ENCODE measurements at places on chromosomes 3 and 15.

DNA sequence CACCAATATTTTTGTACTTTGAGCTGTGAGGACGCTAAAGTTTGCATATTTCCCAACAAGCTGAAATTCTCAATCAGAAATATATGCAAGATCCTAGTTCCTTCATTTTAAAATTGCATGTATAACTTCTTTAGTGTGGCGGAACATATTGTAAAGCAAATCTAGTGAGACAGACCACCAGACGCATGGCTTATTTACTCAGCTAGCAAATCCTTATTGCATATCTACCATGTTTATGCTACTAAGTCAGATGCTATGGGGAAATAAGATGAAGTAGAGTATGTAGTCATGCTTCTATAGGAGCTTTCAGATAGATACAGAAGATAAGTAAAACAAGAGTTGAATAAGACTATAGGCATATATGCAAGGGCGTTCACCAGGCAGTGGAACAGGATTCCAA lies 62.0 kb downstream of the C3orf70 start:
- no peak for DNase-seq

GRCh38 chr15:71237456-71238188 lies 122.4 kb downstream of the THSD4 start:
- DNase-seq = no peak

DNA sequence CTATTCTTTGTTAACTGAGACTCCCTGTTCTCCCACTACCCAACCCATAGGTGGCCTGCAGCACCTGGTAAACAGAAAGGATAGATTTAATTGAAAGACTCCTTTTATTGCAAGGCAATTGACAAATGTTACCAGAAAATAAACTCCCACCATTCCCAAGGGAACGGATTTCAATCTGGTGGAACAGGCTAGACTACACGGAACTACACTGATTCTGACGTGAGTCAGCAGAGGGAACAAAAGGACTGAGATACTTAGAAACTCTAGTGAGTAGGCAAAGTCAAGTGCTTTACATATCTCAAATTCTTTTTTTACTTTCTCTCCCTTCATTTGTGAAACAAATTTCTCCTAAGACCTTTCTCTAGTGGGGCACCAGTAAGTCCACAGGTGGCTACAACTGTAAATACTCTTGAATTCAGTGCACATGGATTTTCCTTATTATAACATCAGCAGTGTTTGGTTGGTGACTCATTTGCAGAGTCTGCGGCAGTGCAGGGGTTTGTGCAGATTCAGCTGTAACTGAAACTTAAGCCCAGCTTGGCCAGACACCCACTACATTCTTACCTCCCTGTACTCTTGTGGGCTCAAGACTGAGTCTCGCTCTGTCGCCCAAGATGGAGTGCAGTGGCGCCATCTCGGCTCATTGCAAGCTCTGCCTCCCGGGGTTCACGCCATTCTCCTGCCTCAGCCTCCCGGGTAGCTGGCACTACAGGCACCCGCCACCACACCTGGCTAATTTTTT lies 34.3 kb upstream of the PLSCR2 start:
- DNase-seq = peak; percentile 81

DNA sequence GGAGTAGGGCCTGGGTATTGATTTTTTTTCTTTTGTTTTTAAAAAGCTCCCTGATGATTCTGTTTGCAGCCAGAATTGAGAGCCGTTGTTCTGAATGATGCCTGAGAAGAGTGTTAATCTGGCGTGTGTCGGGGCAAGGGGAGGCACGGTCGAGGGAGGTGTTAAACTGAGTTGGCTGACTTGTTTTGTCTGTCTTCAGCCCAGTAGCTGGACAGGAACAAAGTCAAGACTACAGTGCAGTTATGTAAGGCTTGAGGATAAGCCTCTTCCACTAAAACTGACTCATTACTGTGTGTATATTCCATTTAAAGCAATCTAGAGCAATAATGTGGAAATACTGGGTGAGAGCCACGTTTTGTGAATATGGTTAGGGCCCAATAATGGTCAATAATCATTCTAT lies 119.0 kb upstream of the DLG1 start:
- DNase-seq = no peak

GRCh38 chr15:43209059-43209824 lies 11.6 kb downstream of the EPB42 start:
- DNase-seq = no peak

GRCh38 chr3:174223626-174224025 lies 635.5 kb upstream of the NAALADL2 start:
- DNase-seq = no peak

GRCh38 chr3:15007681-15008141 lies 57.4 kb downstream of the MRPS25 start:
- no peak for DNase-seq

GRCh38 chr3:13858768-13859520 lies 20.9 kb downstream of the WNT7A start:
- no peak for DNase-seq

GRCh38 chr15:77865701-77866100 lies 211.8 kb downstream of the TBC1D2B start:
- no peak for DNase-seq

- DNase-seq = no peak
These were observed 13.0 kb upstream of the NTRK3 start for GRCh38 chr15:88269356-88270062.

GRCh38 chr3:133762539-133762938 lies 16.3 kb downstream of the TF start:
- DNase-seq = no peak

GRCh38 chr3:14861031-14861430 lies 42.3 kb downstream of the FGD5 start:
- DNase-seq = no peak

DNA sequence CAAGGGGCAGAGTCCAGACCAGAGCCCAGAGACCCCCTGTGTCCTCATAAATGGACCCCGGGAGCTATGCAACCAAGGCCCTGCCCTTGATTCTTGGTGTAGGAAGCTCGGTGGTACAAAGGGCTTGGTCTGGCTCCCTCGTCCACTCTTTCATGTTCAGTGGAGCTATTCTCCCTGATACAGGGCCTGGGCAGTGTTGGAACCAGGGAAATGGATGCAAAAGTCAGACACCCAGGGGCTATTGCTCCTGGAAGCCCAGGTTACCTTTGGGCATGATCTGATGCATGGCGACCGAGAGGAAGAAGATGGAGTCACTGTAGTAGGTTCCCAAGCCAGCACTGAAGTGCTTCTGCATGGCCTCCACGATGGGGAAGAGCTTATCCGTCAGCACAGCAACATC lies 44.5 kb downstream of the XXYLT1 start:
- DNase-seq = peak; percentile 18

DNA sequence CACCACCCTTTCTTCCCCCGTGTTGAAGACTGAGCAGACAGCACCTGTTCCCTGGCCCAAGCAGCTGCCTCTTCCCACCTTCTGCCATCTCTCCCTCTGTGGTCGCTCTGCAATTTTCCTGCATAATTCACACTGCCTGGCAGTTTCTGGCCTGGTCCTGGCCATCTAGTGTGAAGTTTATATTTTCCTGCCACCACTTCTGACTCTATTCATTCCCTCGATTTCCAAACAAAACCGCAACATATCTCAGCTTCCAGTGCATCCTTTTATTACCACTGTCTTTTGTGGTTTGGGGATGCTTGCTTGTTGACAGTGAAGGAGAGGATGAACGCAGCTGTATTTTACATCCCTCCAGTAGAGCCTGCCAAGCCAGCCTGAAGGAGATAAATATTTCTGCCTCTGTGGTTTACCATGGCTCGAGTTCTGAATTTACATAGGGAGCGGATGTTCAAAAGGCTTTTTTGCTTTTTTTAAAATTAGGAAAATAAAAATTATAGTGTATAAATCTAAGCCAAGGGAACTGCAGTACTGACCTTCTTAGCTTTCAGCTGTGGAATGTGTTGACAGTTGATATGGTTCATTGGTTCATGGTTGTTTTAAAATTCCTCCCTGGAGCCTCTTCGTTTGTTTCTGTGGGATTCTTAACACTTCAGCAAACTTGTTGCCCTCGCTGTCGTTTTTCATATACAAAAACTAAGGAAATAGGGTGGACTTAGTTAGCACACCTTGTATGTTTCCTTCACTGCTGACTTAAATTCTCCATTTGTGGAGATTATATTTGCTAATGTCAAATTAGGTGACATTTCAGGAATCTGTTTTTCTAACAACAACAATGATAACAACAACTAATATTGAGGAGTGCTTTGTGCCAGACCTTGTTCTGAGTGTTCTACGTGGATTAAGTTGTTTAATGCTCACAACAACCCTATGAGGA lies 250.5 kb downstream of the ADAMTSL3 start:
- DNase-seq = no peak

DNA sequence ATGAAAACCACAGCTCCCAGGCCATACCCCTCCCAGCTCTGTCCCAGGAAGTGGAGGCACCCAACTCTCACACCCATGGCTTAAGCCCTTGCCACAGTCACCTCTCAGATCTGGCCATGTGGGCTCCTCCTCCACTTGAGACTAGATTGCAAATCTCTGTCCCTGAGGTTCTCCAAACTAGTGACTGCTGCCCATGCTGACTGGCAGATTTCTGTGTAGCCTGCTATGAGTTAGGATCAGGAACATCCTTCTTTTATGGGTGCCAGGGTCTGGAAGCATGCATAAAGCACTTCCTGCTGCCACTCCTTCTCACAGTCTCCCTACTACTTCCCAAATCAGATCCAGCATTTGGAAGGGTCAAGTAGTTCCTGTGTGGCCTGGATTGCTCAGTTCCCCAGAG lies 59.6 kb upstream of the GOLIM4 start:
- no peak for DNase-seq

- DNase-seq = peak; percentile 51
These were observed 2.0 kb upstream of the ZNF710 start for GRCh38 chr15:89998923-89999675.

DNA sequence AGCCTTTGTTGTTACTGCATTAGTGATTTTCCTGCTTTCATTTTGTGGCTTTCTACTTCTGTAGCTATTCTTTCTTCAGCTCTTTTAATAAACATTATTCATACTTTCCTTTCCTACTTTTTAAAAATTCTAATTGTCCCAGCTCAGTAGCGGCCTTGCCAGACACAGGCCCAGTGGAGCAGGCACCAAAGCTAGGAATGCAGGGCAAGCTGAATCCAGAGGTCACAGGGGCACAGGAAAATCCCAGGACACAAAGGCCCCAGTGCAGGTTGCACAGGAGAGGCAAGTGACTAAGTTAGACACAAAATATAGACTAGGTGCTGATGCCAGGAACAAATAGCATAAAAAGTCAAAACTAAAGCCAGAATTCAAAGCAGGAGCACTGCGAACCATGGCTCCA lies 49.0 kb upstream of the CCDC80 start:
- DNase-seq = no peak

DNA sequence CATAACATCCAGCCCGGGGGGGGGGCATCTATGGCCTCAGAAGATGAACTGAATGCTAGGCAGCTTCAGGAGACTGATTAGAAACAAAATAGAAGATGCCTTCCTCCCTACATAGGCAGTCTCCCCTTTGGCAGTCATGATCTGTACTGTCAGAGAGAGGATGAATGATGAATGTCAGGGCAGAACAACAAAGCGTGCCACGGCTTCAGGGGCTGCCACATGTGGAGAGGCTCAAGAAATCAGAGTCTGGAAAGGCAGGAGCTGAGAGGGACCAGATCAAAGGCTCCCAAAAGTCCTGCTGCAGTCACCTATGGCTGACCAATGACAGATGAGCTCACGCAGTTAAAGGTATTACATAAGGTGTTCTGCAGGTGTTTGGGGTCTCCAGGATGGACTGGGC lies 180.4 kb downstream of the UACA start:
- DNase-seq = no peak

DNA sequence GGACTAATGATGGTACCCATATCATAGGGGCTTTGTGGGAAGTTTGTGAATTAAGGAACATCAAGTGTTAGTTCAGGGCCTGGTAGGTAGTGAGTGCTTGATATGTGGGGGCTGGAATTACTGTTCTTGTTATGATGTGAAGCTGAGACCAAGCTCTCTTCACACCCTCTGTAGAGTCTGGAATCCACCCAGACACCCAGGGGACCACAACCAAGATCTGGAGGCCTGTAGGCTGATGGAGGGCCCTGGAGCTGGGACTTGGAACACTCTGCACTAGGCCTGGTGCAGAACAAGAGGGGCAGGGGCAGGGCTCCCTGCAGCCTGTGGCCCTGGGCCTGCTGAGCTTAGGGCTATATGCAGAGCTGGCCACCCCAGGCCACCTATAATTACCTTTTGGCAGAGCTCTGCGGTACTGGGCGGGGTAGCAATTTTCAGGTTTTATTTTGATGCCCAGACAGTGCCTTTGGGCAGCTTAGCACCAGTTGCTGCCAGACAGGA lies 13.1 kb upstream of the PRKCD start:
- DNase-seq = no peak

DNA sequence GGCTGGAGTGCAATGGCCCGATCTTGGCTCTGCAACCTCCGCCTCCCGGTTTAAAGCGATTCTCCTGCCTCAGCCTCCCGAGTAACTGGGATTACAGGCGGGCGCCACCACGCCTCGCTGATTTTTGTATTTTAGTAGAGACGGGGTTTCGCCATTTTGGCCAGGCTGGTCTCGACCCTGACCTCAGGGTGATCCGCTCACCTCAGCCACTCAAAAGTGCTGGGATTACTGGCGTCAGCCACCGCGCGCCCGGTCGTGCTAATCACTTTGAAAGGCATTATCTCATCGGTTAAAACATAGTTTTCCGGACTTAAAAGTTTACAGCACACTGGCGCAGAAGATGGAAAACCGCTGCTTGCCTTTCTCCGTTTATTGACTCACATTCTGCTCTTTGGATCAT lies 27.6 kb upstream of the MTHFS start:
- DNase-seq = no peak

- no peak for DNase-seq
These were observed 49.2 kb downstream of the LSM3 start for GRCh38 chr3:14227856-14228255.

DNA sequence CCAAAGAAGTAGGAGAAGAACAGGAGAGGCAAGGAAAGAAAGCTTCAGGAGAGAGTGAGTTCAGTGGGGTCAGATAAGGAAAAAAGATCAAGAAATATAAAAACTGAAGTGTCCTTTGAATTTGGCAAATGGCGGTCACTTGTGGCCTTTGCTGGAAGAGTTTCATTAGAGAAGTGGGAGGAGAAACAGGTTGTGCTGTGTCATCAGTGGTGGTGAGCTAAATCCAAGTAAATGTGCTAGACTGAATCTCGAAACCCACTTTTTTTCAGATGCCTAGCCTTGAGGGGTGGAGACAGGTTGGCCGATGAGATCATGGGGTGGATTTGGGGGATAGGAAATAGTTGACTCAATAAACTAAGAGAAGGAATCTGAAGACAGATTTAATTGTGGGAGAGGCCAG lies 43.7 kb downstream of the CHRD start:
- no peak for DNase-seq
